ENCODE measurements at places on chromosomes 7 and 10.

DNA sequence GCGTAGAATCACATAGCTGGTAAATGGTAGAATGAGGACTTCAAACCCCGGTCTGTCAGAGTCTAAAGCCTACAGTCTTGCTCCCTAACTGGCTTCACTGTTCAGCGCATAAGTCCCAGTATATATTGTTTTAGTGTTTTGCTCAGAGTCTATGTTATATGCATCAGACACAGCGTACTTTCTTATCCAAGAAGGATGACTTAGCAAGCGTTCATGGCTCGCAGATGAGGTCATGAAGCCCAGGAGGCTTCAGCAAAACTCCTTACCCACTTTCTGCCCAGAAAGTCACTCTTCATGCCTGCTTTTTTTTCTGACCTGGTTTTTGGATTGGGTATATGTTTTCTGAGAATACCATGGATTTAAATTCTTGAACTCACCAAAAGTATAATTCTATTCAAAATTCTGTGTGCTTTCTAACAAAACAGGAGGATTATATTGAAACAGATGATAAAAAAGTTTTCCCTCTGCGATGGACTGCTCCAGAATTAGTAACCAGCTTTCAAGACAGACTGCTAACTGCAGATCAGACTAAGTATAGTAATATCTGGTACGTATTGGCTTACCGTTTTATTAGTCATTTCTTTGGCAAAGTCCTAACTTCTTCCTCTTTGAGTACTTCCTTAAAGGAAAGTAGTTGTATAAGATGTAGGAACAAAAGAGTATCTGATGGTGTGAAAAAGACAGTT, 24.6 kb upstream of the BHLHA15 start:
- DNase-seq: no peak

DNA sequence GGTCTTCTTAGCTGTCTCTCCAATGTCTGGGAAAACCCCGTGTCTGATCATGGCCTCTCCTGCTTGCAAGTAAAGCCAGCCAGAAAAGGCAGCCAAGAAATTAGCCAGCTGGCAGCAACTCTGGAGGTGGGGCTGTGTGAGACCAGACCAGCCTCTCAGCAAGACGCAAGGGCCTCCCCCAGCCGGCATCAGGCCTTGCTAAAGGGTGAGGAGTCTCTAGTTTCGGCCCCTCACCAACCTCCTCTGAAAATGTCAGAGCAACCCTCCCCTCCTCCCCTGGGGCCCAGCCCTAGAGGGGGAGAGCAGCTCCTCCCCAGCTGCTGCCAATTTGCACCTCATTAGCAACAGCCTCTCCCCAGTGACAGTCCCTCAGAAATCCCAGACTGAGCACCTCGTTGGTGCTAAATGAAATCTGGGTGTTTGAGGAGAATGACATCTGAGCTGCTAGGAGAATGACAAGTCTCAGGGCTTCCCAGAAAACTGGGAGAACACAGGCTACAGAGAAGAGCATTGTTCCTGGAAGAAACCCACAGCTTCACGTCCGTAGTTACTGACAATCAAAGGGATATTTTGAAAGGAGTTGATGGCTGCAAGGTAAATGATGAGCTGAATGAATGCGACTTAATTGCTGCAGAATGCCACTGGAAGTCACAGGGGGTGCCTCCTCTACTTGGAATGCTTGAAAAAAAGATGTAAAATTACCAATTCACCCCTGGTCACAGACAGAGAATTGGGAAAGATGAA, 25.9 kb downstream of the DGKI start:
- peak; percentile 8 for DNase-seq

DNA sequence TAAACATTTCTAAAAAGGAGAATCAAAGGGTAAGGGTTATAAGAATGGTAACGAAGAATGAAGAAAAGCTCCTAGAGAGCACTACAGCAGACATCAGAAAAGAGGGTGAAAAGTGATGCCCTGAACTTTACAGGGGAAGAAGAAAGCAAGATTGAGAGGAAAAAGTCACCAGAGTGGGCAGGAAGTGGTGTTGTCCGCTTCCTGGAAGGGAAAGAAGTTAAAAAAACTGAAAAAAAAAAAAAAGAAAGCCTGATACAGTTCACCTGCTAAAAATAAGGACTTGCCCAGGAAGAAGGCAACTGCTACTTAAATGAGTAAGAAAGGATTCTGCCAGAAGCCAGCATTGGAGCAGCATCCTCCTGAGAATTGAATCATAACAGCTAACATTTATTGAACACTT, 330.1 kb upstream of the PHF14 start:
- no peak for DNase-seq

GRCh38 chr7:51279391-51280023, 37.1 kb downstream of the COBL start:
- peak; percentile 44 for DNase-seq

- DNase-seq: no peak
Observed at GRCh38 chr7:34486371-34486770, 171.6 kb upstream of the NPSR1 start.

DNA sequence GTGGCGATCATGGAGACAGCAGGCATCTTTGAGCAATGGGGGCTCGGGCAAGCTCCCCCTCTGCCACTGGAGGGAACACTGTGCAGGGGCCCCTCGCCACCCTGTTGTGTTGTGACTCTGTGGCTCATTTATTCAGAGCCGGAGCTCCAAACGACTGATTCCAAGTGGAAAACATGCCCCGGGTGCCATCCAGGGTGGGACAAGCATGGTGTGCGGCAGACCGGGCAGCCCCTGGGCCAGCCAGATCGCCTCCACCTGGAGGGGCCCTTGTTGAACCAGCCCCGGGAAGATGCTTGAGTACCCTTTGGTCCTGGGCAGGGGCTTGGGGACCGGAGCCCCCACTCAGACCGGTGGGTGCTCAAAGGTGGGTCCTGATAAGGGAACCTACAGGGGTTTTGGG, 61.4 kb downstream of the C10orf143 start:
- no peak for DNase-seq

DNA sequence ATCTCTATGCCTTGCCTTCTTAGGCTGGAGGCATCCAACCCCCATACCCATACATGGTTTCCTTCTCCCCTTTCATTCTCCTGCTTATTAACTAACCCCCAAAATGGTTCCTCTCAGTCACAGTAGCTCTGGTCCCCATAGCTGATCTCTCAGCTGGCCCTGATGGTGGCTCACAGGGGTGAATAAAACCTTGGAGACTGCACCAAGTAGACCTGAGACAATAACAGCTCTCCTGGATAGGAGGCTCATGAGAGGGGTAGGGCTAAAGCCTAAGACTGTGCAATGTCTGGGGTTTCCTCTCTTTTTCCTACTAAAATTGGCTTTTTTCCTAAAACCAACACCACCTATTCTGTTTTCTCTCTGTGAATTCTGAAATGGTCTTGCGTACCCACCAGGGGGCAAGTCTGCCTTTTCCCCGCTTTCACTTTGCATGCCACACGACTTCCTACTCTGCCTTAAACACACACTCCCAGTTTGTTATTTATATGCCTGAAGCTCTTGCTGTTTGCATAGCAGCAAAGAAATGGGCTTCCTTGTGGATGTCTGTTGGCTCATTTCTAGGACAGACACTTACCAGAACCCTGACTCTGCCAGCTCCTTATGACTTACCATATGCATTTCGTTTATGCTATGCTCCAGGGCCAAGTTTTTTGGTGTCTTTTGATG, 18.4 kb upstream of the PON1 start:
- no peak for DNase-seq

DNA sequence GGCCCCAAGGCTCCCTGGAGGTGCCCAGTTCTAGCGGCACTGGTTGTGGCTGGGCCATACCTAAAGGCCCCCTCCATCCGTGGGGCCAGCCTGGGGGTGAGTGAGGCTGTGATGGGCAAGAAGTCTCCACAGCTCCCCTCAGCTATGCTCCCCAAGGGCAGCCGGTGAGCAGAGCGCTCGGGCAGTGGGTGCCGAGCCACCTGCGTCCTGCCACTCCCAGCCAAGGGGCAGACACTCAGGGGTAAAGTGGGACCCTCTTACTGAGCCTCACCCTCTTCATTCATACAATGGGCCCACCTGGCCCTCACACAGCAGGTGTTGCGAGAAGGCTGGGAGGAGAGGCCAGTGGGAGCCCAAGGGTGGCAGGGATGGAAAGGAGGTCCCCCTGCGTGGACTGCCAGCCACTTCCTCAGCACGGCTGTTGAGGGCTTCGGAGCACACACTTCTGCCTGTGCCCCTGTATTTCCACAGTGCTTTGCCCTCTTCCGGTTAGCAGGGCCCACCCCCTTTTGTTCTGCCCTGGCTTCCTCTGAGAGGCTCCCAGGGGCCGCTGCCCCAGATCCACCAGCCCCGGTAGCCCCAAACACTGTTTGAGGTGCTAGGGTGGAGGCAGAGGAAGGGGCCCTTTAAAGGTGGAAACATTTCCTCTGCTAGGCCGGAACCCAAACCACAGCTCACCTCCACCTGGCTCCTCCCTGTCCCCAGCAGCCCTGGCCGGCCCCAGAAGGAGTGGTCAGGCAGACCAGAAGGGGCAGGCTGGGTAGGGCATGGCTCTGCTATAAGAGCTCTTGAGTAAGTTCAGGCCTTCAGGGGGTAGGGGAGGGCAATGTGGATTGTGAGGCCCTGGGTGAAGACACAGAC, 16.4 kb upstream of the C10orf105 start:
- no peak for DNase-seq

GRCh38 chr7:8205031-8205387, 57.0 kb downstream of the ICA1 start:
- peak; percentile 80 for DNase-seq

GRCh38 chr10:100135486-100135885, 50.3 kb downstream of the ERLIN1 start:
- no peak for DNase-seq

DNA sequence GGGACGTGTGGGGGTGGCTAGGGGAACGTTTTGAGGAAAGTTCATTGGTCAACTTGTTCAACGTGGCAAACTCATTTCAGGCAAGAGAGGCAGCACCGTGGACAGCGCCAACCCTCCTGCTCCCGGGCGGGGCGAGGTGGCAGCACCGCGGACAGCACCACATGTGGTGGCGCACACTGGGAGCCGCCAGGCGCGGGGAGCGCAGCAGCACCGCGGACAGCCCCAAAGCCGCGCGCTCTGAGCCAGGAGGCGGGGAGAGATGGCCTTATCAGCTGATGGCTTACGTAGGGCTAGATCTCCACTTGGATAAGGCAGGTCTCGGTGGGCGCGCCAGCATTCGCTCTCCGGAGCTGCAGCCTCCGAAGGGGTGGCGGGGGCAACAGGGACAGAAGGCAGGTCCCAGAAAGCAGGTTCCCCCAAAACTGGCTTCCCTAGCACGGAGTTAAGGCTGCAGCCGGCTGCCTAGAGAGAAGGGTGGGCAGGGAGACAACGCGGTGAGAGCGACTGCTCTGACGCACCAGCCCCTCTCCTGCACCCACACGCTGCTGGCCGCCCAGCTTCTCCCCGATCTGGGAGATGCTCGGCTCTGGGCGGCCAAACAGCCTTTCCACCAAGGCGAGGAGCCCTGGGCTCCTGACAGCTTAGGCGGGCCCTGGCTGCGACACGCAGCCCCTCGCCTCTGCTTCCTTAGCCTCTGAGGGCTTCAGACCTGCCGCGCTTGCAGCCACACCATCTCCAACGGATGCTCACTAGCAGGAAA, at the start of gene HTR5A:
HTR5A (plus strand) TSS at position 333 of the 760 bp plus-strand sequence. CDS start 576 bp downstream, outside the sequence.
- DNase-seq: peak; percentile 10

DNA sequence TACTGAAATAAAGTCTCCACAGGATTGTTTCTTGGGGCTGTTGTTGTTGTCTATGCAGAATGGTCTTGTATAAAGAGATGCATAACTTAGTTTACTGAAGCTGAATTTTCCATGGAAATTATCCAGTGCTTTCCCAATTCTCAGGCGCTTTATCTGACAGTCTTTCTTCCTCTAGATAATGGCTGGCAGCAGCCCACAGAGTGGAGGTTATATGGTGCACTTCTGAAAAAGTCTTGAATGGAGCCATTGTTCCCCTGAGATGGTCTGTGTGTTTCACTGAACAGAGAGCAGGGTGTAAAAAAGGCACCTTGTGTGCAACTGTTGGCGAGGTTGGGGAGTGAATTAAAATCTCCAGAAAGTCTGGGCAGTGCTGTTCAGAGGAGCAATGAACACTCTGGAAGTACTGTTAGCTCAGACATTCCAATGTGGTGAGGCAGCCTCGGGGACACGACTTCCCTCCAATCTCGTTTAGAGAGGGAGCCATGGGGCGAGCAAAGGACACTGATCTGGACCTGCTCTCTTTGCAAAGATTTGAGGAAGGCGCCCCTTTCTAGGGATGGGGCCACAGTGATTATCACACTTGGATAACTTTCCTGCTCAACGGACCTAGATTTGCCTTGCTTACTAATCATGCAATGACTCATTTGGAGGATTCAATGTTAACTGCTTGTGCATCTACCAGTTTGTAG, 2.0 kb upstream of the PLCE1 start:
- DNase-seq: no peak

DNA sequence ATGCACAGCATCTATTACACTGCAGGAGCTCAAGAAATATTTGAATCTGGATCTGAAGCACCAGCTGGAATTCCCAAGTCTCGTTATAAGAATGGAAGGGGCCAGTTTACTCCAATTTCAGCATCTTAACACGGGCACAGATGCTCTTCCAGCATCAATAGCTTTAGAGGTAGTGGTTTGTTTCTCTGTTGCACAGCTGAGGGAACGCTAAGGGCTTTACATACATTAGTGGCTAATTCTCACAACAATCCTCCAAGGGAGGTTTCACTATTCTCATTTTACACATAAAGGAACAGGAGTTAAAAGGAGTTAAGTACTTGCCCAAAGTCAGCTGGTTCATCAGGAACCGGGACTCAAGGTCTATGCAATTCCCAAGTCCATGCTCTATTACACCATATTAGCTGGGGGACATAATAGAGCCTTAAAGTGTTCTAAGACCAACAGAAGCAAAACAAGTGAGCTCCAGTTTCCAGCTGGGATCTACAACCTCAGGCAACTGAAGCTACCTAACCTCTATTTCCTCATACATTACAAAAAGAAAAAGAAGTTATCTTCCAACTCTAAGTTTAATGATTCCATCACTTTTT, 9.9 kb downstream of the XPNPEP1 start:
- peak; percentile 45 for DNase-seq

DNA sequence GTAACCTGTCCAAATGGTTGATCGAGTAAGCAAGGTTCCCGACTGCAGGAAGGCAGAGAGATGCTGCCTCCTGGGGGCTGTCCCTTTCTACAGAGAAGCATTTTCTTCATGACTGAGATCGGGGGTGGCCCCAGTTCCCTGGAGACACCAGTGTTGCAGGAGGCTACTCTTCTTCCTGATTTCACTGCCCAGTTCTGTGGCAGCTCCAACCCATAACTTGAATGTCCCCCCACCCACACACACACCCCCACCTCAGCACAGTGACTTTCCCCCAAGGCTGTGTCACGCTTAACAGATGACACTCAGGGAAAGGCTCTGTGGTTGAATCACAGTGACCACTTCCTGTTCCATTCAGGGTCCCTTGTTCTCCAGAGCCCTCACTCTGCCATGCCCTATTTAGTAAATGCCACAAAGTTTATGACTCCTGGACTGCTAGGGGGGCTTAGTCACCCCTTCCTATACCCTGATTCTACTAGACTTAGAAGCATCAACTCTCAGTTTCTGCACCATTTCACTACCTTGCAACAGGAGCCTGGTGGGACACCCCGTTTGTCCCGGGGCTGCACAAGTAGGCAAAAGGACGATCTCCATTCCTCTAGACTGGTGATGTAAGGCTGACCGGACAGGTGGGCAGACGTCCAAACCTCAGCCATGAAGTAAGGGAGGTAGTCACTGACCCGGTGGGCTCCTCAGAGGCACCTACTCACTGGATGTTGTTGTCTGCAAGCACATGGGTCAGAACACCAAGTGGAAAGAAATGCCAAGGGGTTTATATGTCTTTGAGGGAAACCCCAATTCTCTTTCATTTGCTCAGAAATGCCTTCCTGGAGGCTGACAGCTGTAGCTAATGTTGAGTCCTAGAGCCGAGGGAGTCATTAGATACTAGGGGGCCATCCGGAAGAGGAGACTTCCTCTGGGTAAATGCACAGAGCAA, 31.3 kb upstream of the SMC3 start:
- DNase-seq: no peak

GRCh38 chr10:109994711-109995577, 12.8 kb upstream of the ADD3 start:
- no peak for DNase-seq

GRCh38 chr7:133742709-133743538, 384.2 kb upstream of the LRGUK start:
- DNase-seq: peak; percentile 32

Data from NCI-H82 (cell line).